ENCODE measurements at places on chromosomes 2 and 18.

DNA sequence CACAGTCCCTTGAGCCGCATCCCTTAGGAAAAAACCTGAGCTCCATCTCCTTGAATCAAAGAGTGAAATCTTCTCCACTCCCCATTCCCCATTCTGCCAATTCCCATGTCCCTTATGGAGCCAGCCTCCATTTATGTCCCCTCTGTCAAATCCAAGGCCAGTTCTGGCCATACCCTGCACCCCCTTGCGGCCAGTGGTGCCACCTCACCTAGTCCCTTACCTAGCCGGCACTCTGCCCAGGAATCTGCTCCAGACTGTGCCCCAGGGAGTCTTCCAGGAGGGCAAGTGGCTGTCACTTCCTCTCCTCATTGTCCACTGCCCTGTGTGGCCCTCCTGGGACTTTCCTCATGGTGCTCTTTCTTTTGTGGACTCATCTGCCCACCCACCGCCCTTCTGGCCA lies 195.4 kb upstream of the RMP24 start:
- DNase-seq: no peak

DNA sequence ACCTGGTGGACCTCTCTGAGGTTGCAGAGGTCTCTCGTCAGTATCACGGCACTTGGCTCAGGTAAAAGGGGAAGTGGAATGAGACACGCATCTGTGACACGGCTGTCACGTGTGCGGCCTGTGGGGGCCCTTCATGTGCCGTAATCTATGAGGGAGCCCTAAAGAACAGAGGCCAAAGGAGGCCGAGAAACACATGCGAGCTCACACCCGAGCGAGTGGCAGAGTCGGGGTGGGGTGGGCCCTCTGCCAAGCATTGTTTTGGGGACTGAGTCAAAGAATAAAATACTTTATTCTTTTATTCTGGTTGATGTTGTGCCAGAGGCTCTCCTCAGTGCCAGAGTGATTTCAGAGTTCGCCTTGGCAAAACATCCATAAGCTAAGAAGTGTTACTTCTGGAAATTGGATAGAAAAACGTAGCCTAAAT lies 43.3 kb downstream of the PLB1 start:
- no peak for DNase-seq

- DNase-seq: peak; percentile 88
Measured at GRCh38 chr2:118013221-118013723, 598 bp downstream of the CCDC93 start.

GRCh38 chr2:42930025-42930581 lies 137.7 kb upstream of the HAAO start:
- peak; percentile 39 for DNase-seq

- no peak for DNase-seq
Measured at GRCh38 chr2:239502430-239503186, 101.8 kb upstream of the HDAC4 start.

DNA sequence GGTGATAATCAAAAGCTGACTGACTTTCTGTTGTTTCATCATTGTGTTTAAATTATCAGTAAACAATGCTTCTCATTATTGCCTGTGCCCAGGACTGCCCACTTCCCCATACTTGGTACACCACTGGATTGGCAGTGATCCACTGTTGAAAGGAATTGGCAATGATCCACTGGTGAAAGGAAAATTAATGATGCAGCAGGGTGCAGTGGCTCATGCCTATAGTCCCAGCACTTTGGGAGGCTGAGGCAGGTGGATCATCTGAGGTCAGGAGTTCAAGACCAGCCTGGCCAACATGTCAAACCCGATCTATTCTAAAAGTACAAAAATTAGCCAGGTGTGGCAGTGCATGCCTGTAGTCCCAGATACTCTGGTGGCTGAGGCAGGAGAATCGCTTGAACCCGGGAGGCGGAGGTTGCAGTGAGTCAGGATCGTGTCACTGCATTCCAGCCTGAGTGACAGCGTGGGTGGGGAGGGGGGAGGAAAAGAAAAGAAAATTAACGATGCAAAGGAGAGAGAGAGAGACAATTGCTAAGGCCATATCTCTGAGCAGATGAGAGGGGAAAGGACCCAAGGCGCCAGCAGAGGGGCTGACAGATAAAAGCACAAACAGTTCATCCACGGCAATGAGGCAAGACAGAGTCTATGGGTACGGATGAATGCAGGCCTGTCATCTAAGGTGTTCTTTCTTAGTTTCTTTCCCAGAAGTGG lies 10.2 kb upstream of the GTF2A1L start:
- DNase-seq: no peak

GRCh38 chr2:174551697-174552096 lies 45.9 kb downstream of the WIPF1 start:
- DNase-seq: no peak

GRCh38 chr18:57982372-57983021 lies 61.5 kb upstream of the NEDD4L start:
- no peak for DNase-seq

GRCh38 chr2:201839727-201840126 lies 33.4 kb downstream of the CDK15 start:
- no peak for DNase-seq

GRCh38 chr18:68262690-68263294 lies 452.1 kb downstream of the TMX3 start:
- DNase-seq: no peak

- no peak for DNase-seq
Measured at GRCh38 chr2:71781695-71782228, 328.4 kb downstream of the DYSF start.

- no peak for DNase-seq
Measured at GRCh38 chr2:9744256-9745004, 98.8 kb upstream of the TAF1B start.

DNA sequence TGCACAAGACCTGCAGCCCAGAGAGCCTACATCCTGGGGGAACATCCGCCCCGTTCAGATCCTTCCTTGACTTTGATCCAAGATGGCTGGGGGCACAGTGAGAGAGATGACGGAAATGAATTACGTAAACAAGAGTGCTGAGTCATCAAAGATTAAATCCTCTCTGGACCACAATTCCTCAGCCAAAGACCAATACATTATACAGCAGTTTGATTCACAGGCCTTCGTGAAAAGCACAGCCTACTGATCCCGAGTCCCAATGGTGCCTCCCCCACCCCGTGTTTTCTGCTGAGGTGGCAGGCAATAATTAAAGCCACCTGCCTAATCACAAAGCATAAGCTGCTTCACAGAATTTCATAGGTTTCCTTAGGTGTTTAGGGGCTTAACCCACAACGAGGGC lies 43.0 kb downstream of the MYO5B start:
- DNase-seq: no peak

DNA sequence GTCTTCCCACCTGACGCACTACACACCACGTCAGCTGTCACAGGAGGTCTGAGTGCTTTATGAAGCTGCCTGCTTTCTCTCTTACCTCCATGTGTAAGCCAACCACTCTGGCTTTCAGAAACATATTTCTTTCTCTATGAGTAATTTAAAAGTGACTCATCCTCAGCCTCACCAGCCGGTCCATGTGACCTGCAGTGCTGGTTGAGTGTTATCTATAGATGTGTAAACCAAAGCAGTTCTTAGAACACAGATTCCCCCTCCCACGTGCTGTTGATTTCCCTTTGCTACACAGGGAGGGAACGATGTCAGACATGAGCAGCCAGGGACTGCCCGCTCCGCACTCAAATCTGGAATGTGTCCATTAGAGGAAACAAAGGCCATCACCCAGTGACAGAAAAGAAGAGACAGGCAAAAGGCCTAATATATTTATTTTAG lies 157.8 kb downstream of the BCL2 start:
- DNase-seq: no peak

GRCh38 chr2:240928476-240929363 lies 22.6 kb downstream of the CROCC2 start:
- no peak for DNase-seq

DNA sequence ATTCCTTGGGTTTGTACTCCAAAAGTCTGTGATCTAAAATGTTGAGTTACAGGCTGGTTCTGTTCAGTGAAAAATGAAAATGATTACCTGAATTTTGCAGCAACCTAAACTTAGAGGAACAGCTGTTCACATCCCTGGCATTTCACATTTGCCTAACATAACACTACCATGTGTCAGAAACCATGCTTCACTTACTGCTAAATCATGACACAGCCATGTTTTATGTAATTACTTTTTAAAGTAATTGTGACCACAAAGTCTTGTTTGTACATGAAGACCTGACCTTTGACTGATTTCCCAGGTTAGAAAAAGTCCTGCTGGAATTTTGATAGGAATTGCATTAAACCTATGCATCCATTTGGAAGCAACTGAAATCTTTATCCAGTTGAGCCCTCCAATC lies 79.1 kb downstream of the FAM168B start:
- DNase-seq: no peak

GRCh38 chr2:234279637-234280036 lies 217.2 kb downstream of the ARL4C start:
- DNase-seq: no peak

- no peak for DNase-seq
Measured at GRCh38 chr2:138742441-138743057, 37.6 kb downstream of the NXPH2 start.

- DNase-seq: peak; percentile 34
Measured at GRCh38 chr2:232871835-232872736, 2.0 kb downstream of the SNORC start.

GRCh38 chr2:63870679-63871078 lies 29.0 kb downstream of the UGP2 start:
- DNase-seq: no peak

DNA sequence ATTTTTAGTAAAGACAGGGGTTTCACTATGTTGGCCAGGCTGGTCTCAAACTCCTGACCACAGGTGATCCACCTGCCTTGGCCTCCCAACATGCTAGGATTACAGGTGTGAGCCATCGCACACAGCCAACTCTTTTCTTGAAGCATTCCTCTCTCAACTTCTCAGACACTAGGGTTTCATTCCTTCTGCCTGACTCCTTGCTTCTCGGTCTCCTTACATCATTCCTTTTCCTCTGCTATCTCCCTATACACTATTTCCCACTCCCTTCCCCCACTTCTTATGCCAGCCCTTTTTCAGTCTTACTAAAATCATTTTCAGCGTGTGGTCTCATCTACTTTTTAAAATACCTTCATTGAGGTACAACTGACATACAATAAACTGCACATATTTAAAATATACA lies 6.1 kb downstream of the SOS1 start:
- DNase-seq: no peak

DNA sequence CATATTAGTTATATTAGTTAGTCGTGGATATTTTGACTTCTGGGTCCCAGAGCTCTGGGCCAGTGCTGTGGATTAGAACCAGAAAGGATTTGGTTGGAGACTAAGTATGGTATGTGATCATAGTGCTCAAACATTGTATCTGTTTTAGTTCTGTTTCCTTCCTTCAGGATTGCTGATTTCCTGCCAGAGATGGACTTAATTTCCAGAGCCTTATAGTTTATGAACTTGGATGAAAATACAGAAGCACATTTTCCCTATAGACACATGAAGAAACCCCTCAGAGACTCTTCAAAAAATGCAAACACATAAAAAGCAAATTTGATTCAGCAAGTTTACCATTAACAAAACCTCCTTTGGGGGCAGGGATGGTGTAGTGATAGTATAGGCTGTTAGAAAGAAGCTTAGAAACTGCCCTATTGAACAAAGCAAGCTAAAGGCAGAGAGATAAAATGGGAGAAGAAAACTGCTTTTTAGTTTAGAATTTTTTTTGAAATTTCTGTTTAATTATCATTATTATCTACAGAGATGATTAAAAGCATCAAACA lies 88.7 kb upstream of the EFEMP1 start:
- DNase-seq: no peak

GRCh38 chr18:9927392-9928063 lies 13.7 kb downstream of the VAPA start:
- no peak for DNase-seq

GRCh38 chr18:24988253-24988840 lies 363.6 kb downstream of the ZNF521 start:
- DNase-seq: no peak

DNA sequence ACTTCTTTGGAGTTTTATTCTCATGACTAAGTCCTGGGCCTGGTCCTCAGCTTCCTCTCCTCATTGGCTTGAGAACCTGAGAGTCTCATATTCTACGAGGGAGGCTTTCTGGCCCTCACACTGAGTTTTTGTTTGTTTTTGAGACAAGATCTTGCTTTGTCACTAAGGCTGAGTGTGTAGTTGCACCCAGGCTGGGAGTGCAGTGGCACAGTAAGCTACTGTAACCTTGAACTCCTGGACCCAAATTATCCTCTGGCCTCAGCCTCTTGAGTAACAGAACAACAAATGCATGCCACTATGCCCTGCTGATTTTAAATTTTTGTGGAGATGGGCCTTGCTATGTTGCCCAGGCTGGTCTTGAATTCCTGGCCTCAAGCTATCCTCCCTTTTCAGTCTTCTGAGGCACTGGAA lies 22.6 kb downstream of the PRKRA start:
- no peak for DNase-seq

DNA sequence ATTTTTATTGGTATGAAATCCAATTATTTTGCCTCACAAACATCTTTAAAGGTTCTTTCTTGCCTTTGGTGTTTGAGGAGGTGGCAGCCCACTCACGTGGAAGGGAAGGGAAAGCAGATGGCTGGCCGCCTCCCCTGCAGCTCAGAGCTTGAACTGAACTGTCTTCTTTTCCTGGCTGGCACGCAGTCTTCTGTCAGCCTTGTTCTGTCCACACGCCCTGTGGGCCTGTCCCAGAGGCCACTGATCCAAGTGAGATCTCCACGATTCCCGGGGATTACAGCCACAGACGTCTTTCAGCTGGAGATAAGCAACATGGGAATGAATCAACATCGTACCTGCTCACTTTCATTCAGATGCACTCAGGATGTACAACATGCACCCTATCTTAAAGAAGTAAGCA lies 73.3 kb downstream of the TMEM18 start:
- no peak for DNase-seq

DNA sequence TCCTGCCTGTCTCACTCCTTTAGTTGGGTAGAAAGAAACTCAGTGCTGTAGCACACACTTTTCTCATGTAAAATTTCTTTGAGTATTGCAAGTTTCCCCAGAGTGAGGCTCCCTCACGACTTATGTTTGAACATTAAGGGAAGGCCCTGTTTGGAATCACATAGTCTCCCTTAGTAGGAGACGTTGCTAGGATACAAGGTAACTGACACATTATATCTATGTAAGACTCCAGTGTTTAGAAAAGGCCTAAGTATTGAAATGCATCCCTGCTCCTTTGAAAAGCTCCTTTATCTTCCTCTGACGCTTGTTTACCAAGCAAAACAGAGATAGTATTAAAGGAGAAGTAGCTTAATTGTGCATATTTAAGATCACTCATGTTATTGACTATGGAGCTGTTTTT lies 248.2 kb downstream of the PHLPP1 start:
- no peak for DNase-seq

DNA sequence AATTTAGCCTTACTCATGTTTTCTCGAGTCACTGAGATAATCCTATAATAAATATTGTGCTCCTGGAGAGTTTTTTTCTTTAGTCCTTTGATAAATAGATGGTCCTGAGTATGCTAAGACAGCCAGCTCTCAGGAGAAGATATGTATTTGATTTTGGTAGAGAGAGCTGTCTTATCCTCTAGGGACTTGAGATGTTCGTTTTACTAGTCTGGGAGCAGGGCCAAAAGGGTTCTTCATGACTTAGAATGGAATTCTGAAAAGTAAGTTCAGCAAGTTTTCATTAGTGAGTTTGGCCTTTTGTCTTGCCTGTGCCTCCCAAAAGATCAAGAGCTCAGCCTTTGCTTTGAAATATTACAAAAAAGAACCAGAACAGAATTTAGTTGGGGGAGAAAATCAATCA lies 246.7 kb downstream of the BABAM2 start:
- DNase-seq: peak; percentile 47

Measured in kidney (tissue), 22 donors.